ENCODE measurements at places on chromosomes 16 and 17. TPM values are rescaled to one million over a fixed set of nuclear protein-coding genes. Genes with fewer than 3 reads are reported as not detected.

Gene CTRB2
- total RNA-seq: not detected

Gene CDC42EP4
- 36.4 TPM for total RNA-seq

Gene HES7
- total RNA-seq: not detected

Gene ABCA6
- 90.9 TPM for total RNA-seq

Gene TNFRSF13B
- not detected for total RNA-seq

Gene LRRC36
- not detected for total RNA-seq

Gene RPS15A
- 2,588 TPM for total RNA-seq

Gene SLC4A1
- total RNA-seq: not detected

All from smooth muscle cell of the coronary artery (primary cell).